ENCODE measurements at places on chromosomes 13 and 19. TPM values are rescaled to one million over a fixed set of nuclear protein-coding genes. Genes with fewer than 3 reads are reported as not detected.

Gene TNFSF13B
- 0.61 TPM for total RNA-seq

Gene CALM3
- 167 TPM for total RNA-seq

Gene COMP
- total RNA-seq: not detected

Gene KASH5
- not detected for total RNA-seq

Gene PSPN
- total RNA-seq: 1.3 TPM

Gene TMEM86B
- 0.91 TPM for total RNA-seq

Gene SULT2B1
- total RNA-seq: not detected

Gene ZNF540
- 0.15 TPM for total RNA-seq

Gene ZNF547
- total RNA-seq: 1.6 TPM

Gene HSH2D
- total RNA-seq: 0.30 TPM

All from epithelial cell of umbilical artery (primary cell).